ENCODE measurements at places on chromosomes 6 and 20.

DNA sequence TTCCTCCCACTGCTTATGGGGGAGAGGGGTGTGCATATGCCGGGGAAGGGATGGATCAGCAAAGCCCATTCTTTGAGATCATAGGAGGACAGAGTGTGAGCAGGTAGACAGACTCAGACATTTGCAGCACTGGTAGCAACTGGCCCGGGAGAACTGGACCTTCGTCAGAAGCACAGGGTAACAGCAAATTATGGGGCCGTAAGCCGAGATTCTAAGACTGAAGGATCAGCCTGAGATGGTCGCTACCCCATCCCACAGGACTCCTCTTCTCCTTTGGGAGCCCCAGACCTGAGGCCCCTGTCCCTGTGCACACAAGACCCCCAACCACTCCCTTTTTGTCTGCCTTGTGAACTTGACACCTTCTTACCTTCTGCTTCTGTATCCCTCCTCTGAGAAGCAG lies 106.5 kb downstream of the TOX2 start:
- no peak for DNase-seq

GRCh38 chr6:22468256-22468965 lies 101.0 kb upstream of the HDGFL1 start:
- DNase-seq, result no peak

DNA sequence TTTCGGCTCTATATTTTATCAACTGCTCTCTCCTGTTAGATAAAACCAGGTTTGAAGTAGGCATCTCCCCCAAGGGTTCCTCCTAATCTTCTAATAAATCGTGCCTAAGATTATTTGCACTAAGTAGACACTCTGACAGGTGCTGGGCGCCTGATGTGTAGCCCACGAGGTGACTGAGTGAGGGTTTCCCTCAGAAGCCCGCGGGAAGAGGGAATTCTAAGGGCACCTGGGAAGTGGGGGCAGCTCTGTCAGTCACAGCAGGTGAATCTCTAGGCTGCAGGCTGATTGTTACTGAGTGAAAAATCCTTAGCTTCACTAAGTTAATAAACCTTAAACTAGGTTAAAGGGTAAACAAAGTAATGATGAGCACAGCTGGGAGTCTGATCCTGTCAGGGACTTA lies 68.2 kb downstream of the PXDC1 start:
- DNase-seq, result no peak

- DNase-seq, result no peak
These were observed 6.5 kb upstream of the ZSWIM1 start for GRCh38 chr20:45874576-45874975.

GRCh38 chr6:140604786-140605185 lies 1230.3 kb upstream of the CITED2 start:
- no peak for DNase-seq

DNA sequence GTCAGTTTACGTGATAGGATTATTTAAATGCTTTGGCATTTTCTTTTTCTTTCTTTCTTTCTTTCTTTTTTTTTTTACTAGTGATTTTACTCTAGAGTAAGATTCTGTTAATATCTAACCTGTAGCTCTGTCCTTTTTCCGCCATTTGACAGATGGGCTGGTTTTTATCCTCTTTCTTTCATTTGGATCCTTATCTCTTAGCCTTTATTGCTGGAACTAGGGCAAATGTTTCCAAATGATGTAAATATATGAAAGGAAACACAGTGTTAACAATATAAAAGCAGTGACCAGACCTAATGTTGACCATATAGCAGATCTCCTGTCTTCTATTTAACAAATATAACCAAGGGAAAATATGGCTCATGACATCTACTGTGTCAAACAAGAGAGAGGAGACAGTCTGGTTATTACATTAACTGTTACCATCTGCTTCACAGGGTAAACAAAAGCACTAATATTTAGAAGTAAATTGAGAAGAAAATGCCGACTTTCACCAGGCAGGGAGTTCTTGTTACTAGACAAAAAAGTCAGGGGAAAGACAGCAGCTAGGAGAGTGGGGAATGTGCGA lies 59.8 kb upstream of the GCLC start:
- no peak for DNase-seq

GRCh38 chr20:37354210-37355195 lies 8.6 kb downstream of the SRC start:
- DNase-seq, result no peak

DNA sequence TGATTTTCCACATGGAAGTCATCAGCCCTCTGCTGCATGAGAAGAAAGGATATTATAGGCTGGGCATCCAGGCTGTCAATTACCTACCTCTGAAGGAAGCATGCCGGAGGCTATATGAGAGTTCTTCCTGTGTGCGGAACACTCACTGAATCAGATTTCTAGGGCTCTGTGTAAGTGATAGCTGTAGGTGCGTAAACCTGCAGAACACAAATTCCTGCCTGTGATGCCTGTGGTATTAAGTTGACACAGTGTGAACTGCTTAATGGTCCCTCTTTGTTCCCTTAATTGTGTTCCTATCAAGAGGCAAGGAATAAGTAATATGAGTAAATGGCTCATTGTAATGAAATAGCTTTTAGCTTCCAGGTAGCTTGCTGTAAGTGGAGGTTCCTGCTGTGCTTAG lies 103.3 kb downstream of the ANKS1A start:
- no peak for DNase-seq

GRCh38 chr6:18400831-18401446 lies 13.8 kb downstream of the RNF144B start:
- DNase-seq, result no peak

DNA sequence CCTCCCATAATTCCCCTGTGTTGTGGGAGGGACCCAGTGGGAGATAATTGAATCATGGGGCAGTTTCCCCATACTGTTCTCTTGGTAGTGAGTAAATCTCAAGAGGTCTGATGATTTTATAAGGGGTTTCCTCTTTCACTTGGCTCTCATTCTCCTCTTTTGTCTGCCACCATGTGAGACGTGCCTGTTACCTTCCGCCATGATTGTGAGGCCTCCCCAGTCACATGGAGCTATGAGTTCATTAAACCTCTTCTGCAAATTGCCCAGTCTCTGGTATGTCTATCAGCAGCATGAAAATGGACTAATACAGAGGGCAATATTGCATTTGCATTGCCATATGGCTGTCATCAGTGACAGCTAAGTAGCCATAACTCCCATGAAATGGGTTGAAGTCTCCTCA lies 63.2 kb downstream of the ZNF217 start:
- DNase-seq, result no peak

DNA sequence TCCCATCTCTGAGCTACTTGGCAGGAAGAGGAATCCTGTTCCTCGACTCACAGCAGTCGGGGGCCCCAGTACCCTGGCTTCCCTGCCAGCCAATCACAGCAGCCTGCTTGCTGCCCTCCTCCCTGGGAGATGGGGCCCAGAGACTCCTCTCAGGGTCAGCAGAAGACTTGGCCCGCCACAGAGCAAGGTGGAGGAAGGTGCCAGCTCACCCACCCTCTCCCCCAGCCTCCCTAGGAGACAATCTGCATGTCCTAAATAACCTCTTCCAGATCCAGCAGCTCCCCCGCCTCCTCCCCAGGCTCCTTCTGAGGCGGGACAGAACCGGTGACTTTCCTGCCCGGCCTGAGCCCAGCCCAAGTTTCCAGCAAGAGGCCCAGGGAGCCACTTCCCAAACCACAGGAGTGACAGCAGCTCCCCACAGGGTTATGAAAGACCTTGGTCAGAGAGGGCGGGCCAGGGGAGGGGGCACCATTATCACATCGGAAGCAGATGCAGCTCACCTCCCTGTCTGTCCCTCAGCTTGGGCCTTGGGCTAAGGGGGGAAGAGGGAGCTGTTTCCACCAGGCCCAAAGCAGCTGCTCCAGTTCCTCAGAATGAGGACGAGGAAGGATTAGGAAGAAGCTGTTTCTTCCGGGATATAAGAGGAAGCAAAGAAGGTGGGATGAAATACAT lies 2.3 kb downstream of the CCND3 start:
- DNase-seq, result no peak

GRCh38 chr6:56752009-56752408 lies 109.3 kb upstream of the DST start:
- DNase-seq, result no peak

- no peak for DNase-seq
These were observed 395.8 kb downstream of the CD109 start for GRCh38 chr6:74091794-74092157.

- no peak for DNase-seq
These were observed 4.8 kb upstream of the STX16 start for GRCh38 chr20:58646257-58646656.

- peak; percentile 24 for DNase-seq
These were observed 36.8 kb downstream of the ZMYND8 start for GRCh38 chr20:47319517-47320252.

- no peak for DNase-seq
These were observed 775 bp downstream of the PFDN4 start for GRCh38 chr20:54208548-54209176.

- DNase-seq, result no peak
These were observed 211.2 kb upstream of the MARCKS start for GRCh38 chr6:113645986-113646385.

DNA sequence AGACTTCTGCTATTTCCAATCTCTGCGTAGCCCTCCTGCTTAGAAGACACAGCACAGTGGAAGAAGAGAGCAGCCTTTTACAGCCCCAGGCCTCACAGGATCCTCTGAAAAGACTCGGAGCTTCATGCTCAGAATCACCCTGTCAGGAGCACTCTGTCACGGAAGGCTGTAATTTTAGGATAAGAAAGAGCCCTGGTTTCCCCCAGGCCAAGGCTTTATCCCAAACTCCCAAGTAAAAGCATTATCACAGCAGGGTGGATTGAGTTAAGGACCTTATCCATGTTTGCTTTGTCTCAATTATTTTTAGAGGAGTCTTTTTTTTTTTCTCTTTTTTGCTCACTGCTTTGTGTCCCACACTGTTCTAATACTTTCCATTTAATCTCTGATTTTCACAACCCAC lies 39.2 kb downstream of the ANKS1A start:
- no peak for DNase-seq

DNA sequence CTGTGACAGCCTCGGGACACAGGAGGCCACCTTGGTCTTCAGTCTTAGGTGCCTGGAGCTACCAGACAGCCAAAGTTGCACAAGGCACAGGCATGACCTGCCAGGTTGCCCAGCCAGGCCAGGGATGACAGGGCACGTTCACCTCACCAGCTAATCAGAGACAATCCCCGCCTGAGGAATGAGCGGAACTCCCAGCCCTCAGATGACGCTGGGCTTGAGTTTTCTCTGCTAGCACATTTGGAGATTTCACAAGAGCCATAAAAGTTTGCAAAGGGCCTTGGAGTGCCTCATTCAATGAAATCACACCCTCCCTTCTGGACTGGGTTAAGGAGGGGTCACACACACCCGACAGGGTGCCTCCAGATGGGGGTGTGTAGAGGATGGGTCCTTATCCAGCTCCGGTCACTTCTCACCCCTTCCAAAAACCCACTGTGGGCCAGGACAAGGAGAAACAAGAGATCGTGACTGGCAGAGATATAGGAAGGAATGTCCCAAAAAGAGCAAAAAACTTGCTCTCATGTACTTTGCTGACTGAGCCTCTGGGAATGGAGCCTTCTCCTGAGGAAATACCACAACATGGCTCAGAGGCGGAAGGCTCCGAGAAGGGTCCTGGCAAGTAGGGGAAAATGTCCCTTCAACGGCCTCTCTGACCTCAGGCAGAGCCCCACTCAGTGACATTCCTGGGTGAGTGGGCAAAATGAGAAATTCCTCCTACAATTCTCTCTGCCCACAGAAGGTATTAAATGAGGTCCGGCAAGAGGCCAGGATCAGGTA lies 121.6 kb downstream of the ISM1 start:
- no peak for DNase-seq

GRCh38 chr20:34311118-34312023 lies 8.2 kb upstream of the AHCY start:
- no peak for DNase-seq

GRCh38 chr20:10432079-10432478 lies 1.9 kb downstream of the MKKS start:
- no peak for DNase-seq

GRCh38 chr6:168641446-168641845 lies 200.5 kb downstream of the SMOC2 start:
- DNase-seq, result no peak

DNA sequence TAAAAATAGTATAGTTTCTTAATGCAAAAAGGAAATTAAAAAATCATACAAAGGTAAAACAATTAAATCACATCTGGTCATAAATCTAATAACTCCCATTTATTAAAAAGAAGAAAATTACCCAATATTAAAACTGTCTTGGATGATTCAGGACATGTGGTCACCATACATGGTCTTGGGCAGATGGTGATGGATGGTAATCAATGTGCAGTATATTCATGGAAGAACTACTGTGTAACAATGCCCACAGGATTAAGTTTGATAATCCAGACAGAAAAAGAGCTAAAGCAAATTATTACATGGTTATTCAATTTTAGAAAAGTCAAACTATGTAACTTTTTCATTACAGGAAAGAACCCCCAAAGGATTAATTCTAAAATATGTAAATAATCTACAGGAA lies 480.6 kb downstream of the QKI start:
- DNase-seq, result no peak

- DNase-seq, result no peak
These were observed 1.6 kb upstream of the DSN1 start for GRCh38 chr20:36775196-36775595.

GRCh38 chr6:15150207-15150606 lies 95.7 kb upstream of the JARID2 start:
- no peak for DNase-seq

GRCh38 chr6:140228491-140228890 lies 854.0 kb upstream of the CITED2 start:
- DNase-seq, result no peak

DNA sequence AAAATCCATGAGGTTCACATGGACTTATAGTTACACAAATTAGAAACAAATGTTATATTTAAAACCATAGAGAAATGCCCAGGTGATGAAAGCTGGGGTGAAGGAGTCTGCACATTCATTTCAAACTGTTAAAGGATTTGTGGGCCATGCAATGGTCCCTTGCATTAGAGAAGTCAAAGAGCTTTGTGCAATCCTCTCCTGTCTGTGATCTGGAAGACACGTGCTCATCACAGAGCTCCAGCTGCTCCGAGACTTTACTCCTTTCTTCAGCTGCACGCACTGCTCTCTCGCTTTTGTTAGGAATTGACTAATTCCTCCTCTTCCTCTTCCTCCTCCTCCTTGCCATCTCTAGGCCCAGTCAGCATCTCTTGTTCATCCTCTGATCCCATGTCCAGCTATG lies 4.1 kb upstream of the AIF1 start:
- DNase-seq, result no peak

GRCh38 chr20:34389206-34389953 lies 26.3 kb downstream of the ITCH start:
- no peak for DNase-seq

DNA sequence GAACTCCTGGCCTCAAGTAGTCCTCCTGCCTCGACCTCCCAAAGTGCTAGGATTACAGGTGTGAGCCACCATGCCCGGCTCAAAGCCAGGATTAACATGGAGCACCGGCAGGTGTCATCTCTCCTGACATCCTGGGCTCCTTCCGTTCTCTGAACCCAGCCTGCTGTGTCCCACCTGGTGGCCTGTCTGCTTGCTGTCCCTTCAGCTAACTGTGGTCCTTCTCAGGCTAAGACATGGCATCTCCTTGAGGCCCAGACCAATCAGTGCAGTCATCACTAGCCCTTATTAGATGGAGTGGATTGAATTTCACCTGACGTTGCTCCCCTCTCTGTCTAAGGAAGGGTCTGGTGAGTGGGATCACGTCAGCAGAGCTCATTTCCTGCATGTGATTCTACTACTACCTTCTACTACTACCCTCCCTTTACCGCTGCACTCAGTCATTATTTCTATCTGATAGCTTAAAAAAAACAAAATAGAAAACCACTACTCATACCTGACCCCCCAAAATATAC lies 28.0 kb upstream of the SYNJ2 start:
- DNase-seq, result no peak

All from amniotic stem cell (primary cell).